Subcutaneous adipose tissue (tissue), 4 donors: ENCODE measurements at places on chromosomes 13 and 19. TPM values are rescaled to one million over a fixed set of nuclear protein-coding genes. Genes with fewer than 3 reads are reported as not detected.

The PHF11 gene
- 37.7 TPM for total RNA-seq

The AKAP8L gene
- 76.6 TPM for total RNA-seq

The HCN2 gene
- total RNA-seq = not detected

The RASAL3 gene
- 7.0 TPM for total RNA-seq

The TIMM13 gene
- total RNA-seq = 33.7 TPM

The DDX39A gene
- total RNA-seq = 54.6 TPM

The CEACAM3 gene
- total RNA-seq = not detected

The LENG9 gene
- total RNA-seq = 9.2 TPM

The NAA16 gene
- total RNA-seq = 26.1 TPM

The ADAMTSL5 gene
- 0.51 TPM for total RNA-seq
